Stimulated activated CD4-positive, alpha-beta T cell treated with anti-CD3 and anti-CD28 coated beads, TNF-alpha, amount 100 ng/mL, for 4 hours (primary cell): ENCODE measurements at places on chromosomes 6 and 20.

DNA sequence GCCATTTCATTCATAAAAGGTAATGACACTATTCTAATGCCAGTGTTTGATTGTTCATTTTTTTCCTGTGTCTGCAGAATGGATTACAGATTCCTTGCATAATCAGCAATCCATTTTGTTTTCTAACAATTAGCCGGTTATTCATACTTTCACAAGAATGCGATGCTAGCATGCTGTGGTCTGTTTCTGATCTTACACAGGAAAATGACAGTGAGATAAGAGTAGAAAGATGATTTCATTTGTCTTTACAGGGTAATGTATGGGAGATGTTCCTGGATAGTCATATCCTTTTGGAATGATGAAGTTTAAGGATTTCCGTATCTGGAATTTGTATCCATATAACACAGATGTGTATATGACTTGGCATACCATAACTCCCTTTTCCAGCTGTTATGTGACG is 207.3 kb downstream of the FARS2 start:
- no peak for DNase-seq

DNA sequence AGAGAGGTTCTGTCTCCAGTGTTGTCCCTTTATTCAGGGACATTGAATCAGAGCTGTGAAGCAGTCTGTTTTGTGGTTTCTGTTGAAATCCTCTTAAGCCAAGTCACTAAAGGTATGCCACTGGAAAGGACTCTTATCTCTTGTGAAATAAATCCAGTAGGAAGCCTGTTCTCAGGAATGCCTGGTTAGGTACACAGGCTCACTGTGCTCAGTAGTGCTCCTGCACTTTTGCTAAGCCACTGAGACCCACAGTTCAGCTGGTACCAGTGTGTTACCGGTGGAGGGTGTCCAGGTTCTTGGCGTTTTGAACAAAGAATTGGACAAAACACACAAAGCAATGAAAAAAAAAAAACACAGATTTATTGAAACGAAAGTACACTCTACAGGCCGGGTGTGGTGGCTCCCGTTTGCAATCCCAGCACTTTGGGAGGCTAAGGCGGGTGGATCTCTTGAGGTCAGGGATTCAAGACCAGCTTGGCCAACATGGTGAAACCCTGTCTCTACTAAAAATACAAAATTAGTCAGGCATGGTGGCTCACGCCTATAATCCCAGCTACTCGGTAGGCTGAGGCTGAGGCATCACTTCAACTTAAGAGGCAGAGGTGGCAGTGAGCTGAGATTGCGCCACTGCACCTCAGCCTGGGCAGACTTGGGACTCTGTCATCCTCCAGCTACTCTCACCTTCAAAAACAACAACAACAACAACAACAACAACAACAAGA is 186.1 kb downstream of the JARID2 start:
- DNase-seq, result no peak

DNA sequence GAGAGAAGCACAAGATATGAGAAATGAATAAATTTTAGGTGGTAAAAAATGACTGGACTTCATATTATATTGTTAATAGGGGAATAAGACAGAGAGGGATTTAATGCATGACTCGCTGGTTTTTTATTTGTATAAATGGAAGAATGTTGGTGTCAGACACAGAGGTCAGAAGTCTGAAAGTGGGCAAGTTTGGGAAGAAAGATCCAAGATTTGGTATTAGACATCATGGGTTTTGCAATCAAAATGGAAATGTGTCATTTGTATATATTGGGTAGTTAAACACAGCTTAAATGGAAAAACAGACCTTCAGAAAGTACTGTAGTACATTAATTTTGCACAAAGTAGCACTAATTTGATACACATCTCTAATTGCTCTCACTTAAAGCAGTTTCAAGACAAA is 96.2 kb downstream of the EYA4 start:
- DNase-seq, result no peak

DNA sequence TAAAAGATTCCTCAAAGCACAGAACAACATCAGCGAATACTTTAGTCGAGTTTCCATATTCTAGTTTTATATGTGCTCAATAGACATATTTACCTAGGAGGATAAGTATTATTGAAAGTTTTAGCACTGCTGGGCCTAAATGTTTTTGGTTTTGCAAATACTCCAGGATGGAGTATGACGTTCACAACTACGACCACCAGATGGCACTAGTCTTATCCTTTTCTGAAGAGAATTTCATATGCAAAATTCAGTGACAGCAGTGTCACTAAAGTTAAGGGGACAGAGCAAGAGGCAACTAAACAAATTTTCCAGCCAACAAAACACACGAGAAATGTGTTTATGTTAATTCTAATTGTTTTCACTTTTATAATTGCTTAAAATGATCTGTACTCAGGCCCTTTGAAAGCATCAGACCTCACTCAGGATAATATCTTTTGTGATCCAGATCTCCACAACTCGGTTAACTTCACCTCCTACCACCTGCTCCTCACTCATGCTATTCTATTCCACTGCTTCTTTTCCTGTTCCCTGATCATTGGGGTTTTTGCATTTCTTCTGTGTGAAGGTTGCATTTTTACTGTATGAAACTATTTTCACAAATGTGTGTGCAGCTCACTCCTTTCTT is 220.8 kb downstream of the TRDN start:
- DNase-seq, result no peak

- DNase-seq, result no peak
Measured at GRCh38 chr6:43953256-43953655, 174.0 kb downstream of the MRPL14 start.

DNA sequence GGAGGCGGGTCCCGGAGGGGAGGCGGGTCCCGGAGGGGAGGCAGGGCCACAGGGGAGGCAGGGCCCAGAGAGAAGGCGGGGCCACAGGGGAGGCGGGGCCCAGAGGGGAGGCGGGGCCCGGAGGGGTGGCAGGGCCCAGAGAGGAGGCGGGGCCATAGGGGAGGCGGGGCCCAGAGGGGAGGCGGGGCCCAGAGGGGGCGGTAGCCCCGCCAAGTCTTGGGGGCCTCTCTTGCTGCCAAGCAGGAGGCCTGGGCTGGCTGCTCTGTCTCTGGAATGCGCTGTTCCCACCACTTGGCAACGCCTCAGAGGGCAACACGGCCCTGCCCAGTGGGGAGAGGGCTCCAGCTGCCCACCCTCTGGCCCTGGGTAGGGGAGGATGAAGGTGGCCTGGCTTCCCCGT is 80.5 kb downstream of the YTHDF1 start:
- DNase-seq, result no peak

DNA sequence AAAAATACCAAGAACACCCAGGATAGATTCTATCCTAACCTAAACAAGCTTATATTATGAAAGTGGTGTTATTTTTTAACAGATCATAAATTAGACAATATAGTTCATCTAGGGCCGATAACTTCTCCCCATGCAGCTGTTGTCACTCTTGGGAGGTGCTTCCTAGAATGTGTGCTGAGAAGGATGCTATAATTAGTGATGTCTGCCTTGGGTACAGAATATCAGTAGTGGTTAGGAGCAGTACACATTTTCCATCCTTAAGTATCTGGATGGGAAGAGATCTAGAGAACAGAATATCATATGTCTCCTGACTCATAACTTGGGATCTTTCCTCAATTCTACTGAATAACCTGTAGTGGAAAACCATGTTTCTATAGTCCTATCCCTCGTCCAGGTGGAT is 214.5 kb downstream of the BCKDHB start:
- DNase-seq, result no peak

GRCh38 chr6:139757784-139758183 is 383.3 kb upstream of the CITED2 start:
- no peak for DNase-seq

- DNase-seq, result no peak
Measured at GRCh38 chr6:134081506-134081905, 29.1 kb upstream of the SLC2A12 start.

- peak; percentile 27 for DNase-seq
Measured at GRCh38 chr20:33914919-33915318, 78.8 kb upstream of the RALY start.

GRCh38 chr20:41379551-41379950 is 12.9 kb upstream of the EMILIN3 start:
- DNase-seq, result no peak

DNA sequence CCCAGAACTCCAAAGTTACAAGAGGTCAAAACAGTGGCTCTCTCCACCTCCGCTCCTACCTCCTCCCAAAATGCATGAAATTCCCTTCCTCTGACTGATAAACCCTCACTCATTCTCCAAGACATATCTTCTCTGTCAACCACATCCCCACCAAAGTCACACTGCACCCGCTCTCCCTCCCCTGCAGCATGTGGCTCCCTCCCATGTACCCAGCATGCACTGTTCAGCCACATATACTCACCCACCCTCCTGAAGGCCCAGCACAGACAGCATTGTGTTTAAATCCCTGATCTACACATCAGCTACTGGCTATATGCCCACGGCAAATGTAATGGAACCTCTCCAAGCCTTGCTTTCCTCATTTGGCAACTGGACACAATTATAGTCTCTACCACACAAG is 5.5 kb upstream of the POU5F1 start:
- no peak for DNase-seq

DNA sequence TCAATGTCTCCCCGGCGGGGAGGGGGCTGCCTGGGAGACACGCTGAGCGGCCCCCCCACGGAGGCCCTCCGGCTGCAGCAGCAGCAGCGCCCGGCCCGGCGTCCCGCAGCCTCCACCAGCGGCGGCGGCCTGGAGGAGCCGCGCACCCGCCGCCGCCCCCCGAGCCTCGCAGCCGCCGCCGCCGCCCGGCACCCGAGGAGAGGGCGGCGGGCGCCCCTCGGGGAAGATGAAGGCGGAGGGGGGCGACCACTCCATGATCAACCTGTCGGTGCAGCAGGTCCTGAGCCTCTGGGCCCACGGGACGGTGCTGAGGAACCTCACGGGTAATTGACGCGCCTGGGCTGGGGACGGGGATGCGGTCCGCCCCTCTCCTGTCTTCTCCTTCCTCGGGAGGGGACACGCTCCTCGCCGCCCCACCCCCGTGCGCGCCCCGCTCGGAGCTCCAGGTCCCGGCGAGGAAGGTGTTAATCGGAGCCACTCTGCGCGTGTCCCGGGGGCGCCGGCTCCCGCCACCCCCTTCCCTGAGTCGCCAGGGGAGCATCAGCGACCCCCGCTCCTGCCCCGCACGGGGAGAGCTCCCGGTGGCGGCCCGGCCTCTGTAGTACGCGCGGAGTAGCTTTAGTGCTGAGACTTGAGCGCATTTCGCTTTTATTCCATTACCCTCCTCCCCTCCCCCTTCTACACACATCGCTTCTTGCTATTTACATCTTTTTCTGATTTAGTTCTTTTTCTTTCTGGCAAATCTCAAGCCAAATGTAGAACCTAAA is 686 bp downstream of the TMEM170B start:
- peak; percentile 15 for DNase-seq

- no peak for DNase-seq
Measured at GRCh38 chr6:12440981-12441380, 150.8 kb downstream of the EDN1 start.

DNA sequence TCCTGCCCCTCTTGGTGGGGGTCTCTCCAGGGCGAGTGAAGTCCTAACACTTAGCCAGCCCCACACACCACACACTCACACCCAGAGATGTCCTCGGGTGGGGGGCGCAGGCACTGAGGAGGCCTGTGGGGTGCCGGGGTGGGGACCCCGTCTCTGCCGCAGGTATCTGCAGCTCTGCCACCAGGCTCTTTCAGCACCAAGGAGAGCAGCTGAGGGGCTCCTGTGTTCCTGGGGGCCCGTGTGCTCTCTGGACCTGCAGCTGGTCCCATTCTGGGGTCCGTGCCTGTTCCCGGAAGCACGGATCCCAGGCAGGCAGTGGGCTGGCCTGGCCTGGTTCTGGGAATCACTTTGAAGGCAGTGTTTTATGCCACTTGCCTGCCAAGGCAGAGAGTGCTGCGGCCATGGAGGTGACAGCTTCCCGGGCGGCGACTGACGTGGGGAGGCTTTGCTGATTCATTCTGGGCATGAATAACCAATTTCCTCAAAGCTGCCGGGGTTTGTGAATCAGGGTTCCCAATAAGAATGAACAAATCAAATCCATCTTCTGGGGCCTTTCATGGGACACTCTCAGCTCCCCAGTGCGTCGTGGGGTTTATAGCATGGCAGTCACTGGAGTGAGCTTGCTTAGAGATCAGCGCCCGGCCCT is 54.4 kb upstream of the SLCO4A1 start:
- DNase-seq, result no peak

GRCh38 chr20:11511821-11512220 is 405.9 kb upstream of the BTBD3 start:
- DNase-seq, result no peak

- no peak for DNase-seq
Measured at GRCh38 chr20:63417097-63417737, 55.2 kb downstream of the KCNQ2 start.

DNA sequence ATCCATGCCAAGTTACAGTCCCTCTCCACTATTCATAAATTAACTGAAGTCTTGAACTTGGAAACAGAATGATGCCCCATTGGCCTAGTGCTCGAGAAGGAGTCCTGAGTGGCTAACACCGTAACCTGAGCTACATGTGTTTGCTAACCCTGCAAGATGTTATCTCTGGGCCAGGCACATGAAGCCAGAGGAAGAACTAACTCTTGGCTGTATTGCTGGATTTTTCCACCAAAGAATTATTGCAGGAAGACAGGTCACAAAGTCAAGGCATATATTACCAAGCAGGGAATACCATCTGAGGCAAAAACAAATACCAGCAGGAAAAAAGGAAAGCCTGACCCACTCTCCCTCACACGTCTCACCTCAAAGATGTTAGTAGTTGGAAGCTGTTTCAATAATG is 148.9 kb upstream of the PHACTR1 start:
- no peak for DNase-seq

GRCh38 chr6:84258268-84258667 is 30.8 kb upstream of the CEP162 start:
- no peak for DNase-seq

DNA sequence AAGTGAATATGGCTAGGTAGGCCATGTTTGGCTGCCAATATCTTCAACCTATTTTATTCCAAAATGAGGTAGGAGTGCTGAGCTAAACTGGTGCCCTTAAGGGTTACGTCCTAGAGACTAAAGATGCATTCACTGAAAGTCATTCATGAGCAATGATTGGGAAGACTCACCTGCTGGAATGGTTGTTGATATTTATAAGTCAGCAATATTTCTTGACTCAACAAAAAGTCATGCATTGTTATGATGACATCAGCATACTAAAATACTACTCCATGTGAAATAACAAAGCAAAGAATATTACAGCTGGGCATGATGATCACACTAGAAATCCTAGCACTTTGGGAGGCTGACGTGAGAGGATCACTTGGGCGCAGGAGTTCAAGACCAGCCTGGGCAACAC is 17.6 kb upstream of the NUP153 start:
- DNase-seq, result no peak

DNA sequence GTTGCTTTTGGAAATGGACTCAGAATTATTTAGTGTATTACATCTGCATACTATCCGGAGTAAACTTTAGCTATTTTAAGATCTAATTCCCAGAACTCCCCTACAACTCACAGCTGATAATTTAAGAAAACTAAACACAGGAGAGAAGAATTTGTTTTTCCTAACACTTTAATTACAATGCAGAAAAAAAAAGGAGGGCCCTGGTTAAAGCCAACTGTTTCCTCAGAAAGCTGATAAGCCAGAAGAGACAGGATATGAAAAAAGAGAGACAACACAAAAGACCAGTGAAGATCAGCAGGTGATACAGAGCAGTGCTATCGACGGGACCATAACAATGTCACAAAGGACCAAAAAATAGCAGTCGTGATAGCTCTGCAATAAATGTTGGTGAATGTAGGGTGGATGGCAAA is 5.8 kb downstream of the IFNGR1 start:
- DNase-seq, result no peak
